ENCODE measurements at places on chromosomes 16 and 17.

GRCh38 chr16:29663807-29664090 lies 702 bp downstream of the SPN start:
- DNase-seq: no peak

GRCh38 chr17:16282522-16282921 lies 65.5 kb downstream of the PIGL start:
- DNase-seq: no peak

GRCh38 chr17:46951706-46952105 lies 27.3 kb downstream of the RPRML start:
- DNase-seq: no peak

GRCh38 chr16:14955546-14956231 lies 18.4 kb downstream of the NPIPA1 start:
- no peak for DNase-seq

GRCh38 chr16:11020792-11021551 lies 76.6 kb downstream of the CLEC16A start:
- no peak for DNase-seq

All from T follicular helper cell (primary cell).